ENCODE measurements at places on chromosomes 11 and 22.

- DNase-seq, result no peak
These were observed 113.6 kb upstream of the SOX6 start for GRCh38 chr11:16469968-16470367.

GRCh38 chr22:27050771-27051170, 393.4 kb downstream of the MIAT start:
- no peak for DNase-seq

GRCh38 chr22:22245256-22245909, 797 bp downstream of the VPREB1 start:
- no peak for DNase-seq

GRCh38 chr22:23380230-23380573, 199.9 kb downstream of the IGLL1 start:
- no peak for DNase-seq

GRCh38 chr22:19042285-19043120, 79.7 kb downstream of the DGCR2 start:
- no peak for DNase-seq

- DNase-seq, result no peak
These were observed 139.0 kb upstream of the NAV2 start for GRCh38 chr11:19573666-19574065.

Measured in activated CD4-positive, alpha-beta T cell treated with anti-CD3 and anti-CD28 coated beads, Interleukin-2, amount 50 U/mL, for 24 hours (primary cell).